Mucosa of gallbladder (tissue), 1 donor: ENCODE measurements at places on chromosomes 2 and 18. TPM values are rescaled to one million over a fixed set of nuclear protein-coding genes. Genes with fewer than 3 reads are reported as not detected.
A peak's percentile ranks its signal among the peaks of the same experiment; 100 is the strongest.

DNA sequence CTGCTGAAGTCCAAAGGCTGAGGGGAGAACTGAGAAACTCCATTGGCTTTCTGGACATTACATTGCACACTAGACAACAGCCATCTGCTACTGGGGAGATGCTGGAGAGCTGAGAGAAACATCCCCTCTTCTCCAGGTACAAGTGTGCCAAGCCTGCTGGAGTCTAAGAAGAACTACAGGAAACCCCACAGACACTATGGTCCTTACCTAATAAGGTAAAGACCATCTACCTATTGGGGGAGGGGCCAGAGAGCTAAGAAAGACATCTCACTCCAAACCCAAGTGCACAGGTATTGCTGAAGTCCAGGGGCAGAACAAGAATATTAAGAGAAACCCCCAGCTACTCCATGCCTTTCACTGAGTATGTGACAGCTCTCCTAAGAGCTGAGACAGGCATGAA is 338.7 kb upstream of the NCKAP5 start:
- DNase-seq: no peak

GRCh38 chr18:39741755-39742466 is 2176.3 kb upstream of the CELF4 start:
- DNase-seq: no peak

DNA sequence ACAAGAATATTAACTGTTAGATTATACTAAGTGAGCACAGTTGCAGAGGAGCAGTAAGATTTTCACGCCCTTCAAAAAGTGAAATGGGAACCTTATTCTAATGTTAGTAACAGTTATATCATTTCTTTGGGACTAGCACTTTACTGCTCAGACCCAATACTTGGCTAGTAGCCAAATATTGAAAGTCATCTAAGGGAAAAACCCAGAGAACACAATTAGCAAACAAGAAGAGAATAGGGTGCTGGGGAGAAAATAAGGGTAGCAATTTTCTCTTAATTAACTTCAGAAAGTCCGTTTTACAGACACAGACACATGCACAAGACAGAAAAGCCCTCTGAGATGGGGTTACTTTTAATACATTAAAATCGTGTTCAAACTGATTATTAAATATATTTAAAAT is 71.8 kb downstream of the ID2 start:
- DNase-seq: no peak

- DNase-seq: no peak
Observed at GRCh38 chr2:96356889-96357288, 21.3 kb downstream of the NCAPH start.

GRCh38 chr2:61177727-61178549 is 15.9 kb downstream of the C2orf74 start:
- no peak for DNase-seq

DNA sequence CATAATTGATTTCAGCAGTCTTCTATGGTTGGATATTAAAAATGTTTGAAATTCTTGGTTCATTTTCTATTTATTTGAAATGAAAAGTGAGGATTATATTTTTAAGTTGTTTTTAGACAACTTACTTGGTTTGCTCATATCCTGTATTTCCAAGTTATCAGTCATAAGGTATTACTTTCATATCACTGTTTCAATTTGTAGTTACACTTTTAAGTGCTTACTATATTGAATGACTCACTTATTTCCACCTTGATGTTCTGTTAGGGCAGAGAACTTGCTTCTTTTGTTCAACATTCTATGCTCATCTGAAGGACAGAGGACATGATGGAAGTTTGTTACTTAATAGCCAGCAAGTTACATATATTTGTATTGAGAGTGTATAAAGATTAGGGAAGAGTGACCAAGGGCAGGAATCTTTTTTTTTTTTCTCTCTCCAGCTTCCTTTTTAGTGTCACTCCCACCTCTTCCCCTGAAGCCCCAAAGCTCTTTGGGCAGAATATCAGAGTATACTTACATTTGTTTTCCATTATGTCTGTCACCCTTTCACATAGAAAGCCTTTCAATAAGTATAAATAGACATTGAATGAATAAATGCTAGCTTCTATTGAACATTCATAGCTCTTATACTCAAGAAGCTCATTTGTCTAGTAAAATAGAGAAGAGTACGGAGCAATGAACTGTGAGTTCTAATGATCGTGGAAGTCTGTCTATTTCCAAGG is 28.1 kb downstream of the PIK3C3 start:
- no peak for DNase-seq

DNA sequence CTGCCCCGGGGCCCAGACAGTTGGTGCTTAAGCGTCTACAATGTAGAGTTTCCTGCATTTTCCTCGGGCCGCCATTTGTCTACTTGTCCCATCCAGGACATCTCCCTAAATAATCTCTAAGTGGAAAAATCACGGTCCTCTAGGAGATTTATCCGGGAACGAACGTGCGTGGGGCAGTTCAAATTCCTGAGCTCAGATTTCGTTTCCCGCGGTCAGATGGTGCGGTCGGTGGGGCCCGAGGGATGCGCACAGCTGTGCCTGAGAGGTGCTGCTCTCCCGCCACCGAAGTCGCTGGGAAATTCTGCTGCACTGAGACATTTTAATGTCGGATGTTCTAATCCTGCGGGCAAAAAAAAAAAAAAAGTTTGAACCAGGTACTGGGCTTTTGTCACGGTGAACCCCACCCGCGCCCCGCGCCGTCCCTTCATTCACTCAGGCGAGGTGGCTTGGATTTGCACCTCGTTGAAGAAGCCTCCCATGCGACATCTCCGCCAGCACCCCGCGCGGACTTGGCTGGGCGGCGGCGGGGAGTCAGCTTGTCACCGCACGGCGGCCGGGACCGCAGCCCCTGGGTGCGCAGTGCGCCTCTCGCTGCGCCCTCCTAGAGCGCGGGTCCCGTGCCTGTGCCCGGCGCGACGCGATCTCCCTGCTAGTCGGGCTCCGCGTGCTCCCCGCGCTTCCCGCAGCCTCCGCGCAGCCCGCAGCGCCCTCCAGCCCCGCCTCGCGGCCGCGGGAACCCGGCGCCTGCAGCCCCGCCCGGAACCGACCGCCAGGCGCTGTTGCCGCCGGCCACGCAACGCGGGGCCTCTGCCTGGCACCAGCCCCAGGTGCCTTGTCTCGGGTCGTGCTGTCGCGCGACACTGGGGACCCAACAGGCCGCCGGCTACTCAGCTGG is 191.9 kb upstream of the TCF4 start:
- no peak for DNase-seq

DNA sequence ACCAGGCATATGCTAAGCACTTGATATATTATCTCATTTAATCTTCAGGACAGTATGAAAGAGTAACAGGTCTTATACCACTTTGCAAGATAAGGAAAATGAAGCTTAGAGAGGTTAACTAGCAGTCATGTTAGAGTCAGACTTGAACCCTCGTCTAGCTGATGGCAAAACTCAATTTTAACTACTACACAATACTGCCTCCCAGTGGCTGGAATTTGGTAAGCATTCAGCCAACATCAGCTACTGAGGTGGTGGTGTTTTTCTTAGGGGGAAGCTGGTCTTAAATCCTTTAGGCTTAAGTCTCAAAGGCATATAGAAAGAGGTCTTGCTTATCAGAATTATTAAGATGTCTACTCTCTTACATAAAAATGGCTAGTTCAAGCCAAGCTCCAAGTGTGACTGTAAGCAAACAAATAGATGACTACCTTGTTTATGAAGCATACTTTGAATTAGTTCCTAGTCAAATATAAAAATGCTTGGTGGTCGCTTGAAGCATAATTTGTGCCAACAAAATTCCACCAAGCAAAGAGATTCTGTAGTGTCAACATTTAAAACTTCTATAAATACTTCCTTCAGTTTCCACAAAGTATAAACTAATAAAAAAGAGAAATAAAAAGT is 325.4 kb upstream of the FIGN start:
- peak; percentile 45 for DNase-seq

GRCh38 chr2:168346725-168347477 is 99.5 kb upstream of the STK39 start:
- DNase-seq: peak; percentile 77

- DNase-seq: no peak
Observed at GRCh38 chr2:45648636-45649035, 2.8 kb upstream of the PRKCE start.

- no peak for DNase-seq
Observed at GRCh38 chr2:60214626-60214875, 338.9 kb downstream of the BCL11A start.

DNA sequence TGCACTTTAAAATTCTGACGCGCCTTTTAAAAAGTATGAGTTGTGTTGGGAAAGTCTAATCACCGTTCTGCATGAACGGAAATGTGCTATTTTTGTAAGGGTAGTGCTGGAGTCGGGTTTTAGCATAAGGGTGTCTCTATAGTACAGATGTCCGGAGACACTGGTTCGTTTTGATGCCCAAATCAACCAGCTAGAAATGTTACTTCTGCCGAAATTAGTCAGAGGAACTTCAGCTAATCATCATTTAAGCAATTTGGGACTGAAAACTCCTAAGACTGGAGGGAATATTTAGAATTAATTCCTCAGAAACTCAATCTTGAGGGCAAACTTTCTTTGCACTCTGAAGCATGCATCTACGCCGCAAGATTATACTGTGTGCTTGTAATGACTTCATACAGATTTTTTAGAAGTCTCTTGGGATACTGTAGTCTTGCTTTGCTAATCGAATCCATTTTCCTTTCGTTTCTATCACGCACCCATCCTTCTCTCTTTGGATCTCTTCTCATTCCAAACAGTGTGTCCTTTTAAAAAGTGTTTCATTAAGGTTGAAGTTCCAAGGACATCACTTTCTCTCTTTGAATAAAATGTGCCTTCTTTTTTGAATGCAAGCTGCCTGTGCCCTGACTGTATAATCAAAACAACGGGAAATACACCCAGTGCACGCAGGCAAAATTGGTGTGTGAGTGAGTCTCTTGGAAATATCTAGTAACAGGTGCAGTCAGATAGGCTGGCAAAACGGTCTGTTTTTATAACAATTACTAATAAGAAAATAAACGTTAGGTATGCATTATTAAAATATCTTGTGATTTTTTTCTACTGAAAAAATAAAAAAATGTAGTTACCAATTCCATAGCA is 270.9 kb upstream of the TCF4 start:
- no peak for DNase-seq

GRCh38 chr2:112137516-112138158 is 548 bp upstream of the FBLN7 start:
- no peak for DNase-seq

DNA sequence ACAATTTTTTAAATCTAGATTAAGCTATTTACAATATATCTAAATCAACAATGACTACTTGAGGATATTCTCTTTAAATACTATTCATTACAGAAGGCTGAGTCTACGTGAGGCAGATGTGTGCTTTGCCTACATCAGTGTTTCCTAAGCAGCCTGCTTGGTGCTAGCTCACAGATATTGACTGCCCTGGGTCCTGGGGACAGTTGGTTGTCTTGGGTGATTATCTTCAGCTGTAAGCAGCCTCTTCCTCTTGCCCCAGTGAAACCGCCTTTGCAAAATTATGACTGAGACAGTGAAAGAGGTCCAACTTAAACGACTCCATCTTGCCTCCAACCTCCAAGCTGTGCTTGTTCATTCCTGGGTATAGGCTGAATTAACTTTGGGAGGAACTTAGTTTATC is 39.6 kb upstream of the CCDC88A start:
- no peak for DNase-seq

DNA sequence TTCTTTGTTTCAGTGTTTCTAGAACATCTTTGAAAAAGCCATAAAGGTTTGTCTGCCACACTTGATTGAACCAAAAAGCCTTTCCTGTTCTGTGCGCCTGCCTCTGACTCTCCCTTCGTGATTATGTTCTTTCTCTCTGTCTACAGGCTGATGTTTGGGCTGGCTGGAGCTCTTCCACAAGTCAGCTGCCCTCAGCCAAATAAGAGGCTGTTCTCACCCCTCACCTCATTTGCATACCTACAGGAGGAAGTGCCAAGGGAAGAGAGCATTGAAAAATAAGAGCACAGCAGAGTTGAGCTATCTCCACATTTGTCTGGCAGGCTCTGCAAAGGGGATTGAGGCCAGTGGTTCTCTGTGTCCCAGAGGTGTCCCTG is 15.8 kb downstream of the INPP5D start:
- no peak for DNase-seq

The KRTCAP3 gene
- 65.7 TPM for total RNA-seq

The PROM2 gene
- total RNA-seq: 202 TPM

The EPHA4 gene
- total RNA-seq: 9.0 TPM

The C2orf66 gene
- not detected for total RNA-seq

The VAMP8 gene
- total RNA-seq: 178 TPM
